NCI-H226 (cell line): ENCODE measurements at places on chromosomes 2 and 18.
A peak's percentile ranks its signal among the peaks of the same experiment; 100 is the strongest.

GRCh38 chr2:216307496-216307895 is 64.8 kb downstream of the MARCHF4 start:
- DNase-seq: no peak

DNA sequence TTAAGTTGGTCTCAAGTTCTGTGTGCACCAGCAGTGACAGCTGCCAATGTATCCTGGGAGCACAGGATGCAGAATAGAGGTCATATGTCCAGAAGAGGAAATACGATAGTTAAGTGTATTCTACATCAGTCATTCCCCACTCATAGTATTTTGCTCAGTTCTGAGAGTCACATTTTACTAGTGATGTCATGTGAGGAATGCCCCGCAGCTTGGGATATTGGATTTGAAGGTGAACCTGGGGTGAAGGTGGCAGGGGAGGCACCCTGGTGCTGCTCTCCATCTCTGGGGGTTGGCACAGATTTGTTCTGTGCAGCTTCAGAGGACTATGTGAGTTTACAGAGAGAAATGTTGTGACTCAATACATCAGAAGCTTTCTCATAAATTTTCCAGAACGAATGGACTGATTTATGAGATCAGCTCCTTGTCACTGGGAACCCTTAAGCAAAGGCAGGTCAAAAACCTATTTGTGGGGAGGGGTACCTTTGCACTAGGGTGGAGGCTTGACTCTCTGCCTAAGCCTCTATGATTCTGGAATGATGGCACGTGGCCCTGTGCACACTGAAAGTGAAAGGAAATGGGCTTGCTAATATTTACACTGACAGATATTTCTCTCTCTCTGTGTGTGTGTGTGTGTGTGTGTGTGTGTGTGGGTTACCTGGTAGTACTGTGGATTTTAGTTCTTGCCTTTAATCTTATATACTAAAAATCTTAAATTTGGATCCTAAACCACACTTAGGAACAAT is 95.9 kb downstream of the NEB start:
- peak; percentile 39 for DNase-seq

GRCh38 chr2:18762667-18763066 is 173.3 kb upstream of the NT5C1B start:
- no peak for DNase-seq

DNA sequence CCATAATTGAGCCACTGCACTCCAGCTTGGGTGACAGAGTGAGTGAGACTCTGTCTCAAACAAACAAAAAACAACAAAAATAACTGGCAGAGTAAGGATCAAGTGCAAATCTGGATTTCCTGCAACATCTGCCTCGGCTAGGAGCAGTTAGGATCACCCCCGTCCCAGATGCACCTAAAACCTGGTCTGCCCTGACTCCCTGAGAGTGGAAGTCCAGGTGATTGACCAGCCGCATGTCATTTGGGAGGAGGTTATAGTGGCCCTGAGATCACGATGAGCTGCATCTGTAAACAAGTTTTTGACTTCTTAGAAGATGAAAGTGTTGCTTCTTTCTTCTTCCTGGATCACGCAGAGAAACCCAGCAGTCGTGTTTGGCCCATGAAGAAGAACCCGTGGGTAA is 5.0 kb upstream of the ESPNL start:
- no peak for DNase-seq

DNA sequence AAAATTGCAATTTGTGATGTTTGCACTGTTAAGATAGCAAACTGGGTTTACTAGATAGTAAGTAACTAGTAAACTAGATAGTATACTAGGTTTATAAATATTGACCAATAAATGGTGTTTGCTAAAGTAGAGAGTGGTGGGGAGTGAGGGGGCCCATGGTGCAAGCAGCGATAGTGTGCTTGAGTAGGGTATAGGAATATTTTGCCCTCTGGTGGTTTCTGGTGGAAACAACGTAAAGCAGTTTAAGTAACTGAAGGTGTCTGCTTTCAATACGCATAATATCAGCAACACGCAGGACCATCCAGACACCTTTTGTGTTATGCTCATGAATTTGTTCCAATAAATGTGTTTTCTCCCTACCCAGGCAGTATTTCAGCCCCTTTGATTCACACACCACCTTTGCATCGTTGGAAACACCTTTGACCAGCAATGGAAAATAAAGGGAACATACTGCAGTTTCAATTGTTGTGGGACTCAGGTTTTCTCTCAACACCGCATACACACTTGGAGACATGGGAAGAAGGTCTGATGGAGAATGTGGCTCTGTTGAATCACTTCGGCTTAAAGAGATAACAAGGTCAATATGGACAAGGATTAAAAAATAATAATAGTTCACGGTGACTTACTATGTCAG is 16.7 kb upstream of the STAT1 start:
- no peak for DNase-seq

GRCh38 chr2:133104871-133105270 is 434.9 kb upstream of the LYPD1 start:
- no peak for DNase-seq

DNA sequence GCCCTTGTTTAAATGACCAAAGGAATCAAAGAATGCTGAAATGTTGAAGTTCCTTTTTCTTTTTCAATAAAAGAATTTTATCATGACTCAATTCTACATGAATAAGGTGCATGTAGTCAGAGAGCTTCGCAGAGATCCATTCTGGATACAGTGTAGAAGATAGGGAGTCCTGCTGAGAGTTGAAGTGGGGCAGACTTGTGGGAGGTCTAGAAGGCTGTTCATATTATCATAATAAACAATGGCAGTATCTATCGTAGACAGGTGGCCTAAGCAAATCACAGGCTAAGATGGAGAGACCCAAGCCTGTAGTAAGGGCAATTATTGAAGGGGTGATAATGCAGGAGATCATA is 1322.0 kb upstream of the CELF4 start:
- no peak for DNase-seq

GRCh38 chr18:63736876-63737275 is 34.1 kb downstream of the SERPINB11 start:
- DNase-seq: peak; percentile 28

DNA sequence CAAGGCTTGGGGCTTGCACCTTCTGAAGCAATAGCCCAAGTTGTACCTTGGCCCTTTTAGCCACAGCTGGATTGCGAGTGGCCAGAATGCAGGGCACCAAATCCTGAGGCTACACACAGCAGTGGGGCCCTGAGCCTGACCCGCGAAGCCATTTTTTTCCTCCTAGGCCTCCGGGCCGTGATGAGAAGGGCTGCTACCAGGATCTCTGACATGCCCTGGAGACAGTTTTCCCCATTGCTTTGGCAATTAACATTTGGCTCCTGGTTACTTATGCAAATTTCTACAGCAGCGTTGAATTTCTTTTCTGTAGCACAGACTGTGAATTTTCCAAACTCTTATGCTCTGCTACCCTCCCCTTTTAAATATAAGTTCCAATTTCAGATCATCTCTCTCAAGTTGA is 54.5 kb downstream of the MOCOS start:
- DNase-seq: no peak

- no peak for DNase-seq
These were observed 172.8 kb downstream of the ARL4C start for GRCh38 chr2:234324116-234324515.

- no peak for DNase-seq
These were observed 222.9 kb upstream of the FN1 start for GRCh38 chr2:215658635-215659305.

DNA sequence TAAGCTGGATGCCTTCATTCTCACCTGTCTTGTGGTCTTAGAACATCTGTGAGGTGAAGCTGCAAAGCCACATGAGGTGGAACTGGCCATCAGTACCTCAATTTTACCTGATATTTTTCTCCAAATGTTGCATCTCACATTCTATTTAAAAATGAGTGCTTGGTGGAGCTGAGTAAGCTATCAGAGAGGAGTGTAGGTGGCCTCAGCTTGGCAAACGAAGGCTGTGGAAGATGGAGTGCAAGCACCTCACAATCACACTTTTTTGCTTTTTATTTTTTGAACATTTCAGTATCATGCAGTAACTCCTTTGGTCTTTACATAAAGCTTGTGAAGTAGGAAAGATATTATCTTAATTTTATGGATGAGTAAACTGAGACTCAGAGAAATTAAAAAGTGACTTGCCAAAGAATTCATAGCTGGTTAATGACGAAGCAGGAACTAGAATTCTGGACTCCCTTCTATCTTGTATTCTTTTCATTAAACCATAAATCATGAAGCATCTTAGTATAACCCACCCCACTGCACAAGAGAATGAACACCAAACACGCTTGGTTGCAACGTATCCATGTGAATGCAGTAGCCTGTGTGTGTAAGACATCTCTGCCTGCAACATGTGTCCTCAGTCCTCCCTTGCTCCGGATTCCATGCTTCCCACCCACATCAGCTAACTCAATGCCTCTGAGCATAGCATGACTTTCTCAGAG is 27.2 kb downstream of the C2orf49 start:
- DNase-seq: no peak

GRCh38 chr2:179985163-179985820 is 21.8 kb downstream of the CWC22 start:
- no peak for DNase-seq

DNA sequence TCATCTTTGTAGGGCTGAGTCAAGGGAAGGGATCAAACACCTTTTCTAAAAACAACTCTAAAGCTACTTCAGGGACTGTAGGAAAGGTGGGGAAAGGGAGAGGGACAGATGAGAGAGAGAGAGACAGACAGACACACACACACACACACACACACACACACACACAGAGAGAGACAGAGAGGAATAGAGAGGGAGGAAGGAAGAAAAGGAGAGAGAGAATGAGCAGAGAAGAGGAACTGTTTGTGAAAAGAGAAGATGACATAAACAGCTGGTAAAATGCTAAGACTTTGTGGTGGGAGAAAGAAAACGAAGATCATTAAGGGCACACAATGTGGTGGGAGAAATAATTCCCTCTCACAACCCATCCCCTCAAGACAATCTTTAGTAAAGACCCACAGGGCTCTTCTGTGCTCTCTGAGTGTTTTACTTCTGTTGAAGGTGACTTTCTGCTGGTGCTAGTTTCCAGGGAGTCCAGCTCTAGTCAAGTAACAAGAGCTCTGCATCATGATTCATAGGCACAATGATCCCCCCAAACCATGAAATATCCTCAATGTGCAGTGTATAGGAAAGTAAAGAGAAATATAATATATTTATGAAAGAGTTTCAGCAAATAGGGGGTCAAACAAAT is 77.2 kb upstream of the STK17B start:
- no peak for DNase-seq

DNA sequence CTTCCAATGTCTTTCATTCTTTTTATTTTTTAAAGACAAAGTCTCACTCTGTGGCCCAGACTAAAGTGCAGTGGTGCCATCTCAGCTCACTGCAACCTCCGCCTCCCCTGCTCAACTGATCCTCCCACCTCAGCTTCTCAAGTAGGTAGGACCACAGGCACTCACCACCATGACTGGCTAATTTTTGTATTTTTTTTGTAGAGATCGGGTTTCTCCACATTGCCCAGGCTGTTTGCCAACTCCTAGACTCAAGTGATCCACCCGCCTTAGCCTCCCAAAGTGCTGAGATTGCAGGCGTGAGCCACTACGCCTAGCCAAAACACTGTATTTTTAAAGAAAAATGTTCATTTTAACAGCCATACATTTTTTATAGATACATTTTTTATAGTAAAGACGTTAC is 12.7 kb downstream of the GCKR start:
- DNase-seq: peak; percentile 61

- DNase-seq: no peak
These were observed 328 bp downstream of the DTYMK start for GRCh38 chr2:241686324-241686649.

DNA sequence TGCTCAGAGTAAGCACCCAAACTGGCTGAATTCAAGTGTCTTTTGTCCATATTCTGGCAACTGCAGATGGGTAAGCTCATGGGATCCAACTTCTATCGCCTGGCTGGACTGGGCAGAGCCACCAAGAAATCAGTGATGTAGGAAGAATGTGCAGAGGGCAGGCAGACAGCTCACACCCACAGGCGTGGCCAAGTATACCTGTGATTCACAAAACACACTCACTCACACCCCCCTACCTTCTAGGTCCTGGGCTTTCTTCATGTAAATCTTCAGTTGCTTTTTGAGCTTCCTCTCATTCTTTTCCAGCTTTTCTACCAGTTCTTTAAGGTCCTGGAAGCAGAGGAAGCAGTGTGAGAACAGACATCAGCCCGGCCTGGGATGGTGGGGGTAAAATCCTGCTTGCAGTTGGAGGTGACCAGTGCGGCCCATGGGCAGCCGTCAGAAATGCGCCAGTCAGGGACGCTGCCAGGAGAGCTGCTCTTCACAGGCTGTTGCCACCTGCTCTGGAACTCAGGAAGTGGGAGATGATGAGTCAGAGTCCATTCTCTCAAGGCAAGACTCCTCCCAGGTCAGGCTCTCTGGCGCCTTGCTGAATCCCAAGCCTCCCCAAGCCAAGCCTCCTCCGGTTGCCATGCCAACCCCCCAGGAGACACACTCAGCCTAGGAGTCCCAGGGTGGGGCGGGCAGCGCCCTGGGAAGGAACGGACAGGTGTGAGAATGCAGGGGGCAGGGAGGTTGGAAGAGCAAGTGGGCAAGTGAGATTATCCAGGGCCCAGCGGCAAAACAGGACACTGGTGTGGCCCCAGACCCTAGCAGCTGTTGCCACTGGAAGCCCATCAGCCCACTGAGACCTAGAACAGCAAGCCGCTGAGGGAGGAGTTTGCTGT is 36.2 kb upstream of the ACAA2 start:
- peak; percentile 91 for DNase-seq

- no peak for DNase-seq
These were observed 26.0 kb downstream of the CROCC2 start for GRCh38 chr2:240932001-240932723.

DNA sequence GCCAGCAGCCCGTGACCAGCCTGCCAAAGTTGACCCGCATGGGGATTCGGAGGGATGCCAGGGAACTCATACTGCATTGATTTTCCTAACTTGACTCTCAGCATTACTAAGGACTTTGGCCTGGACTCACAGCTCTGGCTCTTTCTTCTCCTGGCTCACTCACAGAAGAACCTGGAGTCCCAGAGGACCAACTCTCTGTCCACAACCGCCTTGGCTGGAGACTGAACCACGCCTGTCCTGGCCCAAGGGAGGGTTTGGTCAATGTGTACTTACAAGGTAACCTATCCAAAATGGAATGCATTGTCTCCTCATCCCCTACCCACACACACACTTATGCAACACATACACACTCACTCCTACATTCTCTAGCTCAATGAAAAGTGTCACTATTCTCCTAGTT is 135.6 kb upstream of the KLHL29 start:
- no peak for DNase-seq

GRCh38 chr18:77079954-77080682 is 52.5 kb downstream of the MBP start:
- DNase-seq: no peak

GRCh38 chr2:106614511-106615291 is 127.5 kb downstream of the CD8B2 start:
- DNase-seq: no peak

DNA sequence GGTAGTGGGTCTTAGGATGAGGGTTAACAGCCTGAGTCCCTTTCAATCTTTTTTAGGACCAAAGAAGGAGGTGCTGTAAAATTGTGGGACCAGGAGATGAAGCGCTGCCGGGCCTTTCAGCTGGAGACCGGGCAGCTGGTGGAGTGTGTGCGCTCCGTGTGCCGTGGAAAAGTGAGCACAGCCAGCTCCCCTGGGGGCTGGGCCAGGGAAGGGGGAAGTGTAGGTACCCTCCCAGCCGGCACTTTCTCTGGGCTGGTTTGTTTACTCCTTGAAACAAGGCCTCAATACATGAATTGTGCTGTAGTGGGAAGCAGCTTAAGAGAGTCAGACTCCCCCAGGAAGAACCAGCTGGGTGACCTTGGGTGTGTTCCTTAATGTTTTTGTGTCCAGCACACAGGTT is 90.1 kb downstream of the RTN4 start:
- no peak for DNase-seq

GRCh38 chr18:64639536-64639935 is 490.6 kb upstream of the LINC00305 start:
- no peak for DNase-seq

- no peak for DNase-seq
These were observed 856 bp downstream of the TIA1 start for GRCh38 chr2:70247364-70248180.
